ENCODE measurements at places on chromosomes 5 and 9.

DNA sequence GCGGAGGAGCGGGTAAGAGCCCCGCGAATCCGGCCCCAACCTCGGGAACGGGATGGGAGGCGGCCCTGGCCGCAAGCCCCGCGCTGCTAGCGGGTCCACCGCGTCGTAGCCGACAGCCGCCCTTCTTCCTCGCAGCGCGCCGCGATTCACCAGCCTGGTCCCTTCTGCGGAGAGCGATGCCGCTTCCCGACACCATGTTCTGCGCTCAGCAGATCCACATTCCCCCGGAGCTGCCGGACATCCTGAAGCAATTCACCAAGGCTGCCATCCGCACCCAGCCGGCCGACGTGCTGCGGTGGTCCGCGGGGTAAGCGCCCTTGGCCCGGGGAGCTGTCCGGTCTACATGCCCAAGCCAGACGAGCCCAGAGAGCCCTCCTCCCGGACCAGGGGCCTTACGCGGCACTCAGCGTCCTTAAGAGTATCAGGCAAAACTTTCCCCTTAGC lies 335 bp downstream of the ROPN1L start:
- no peak for DNase-seq

- peak; percentile 89 for DNase-seq
Observed at GRCh38 chr9:128361986-128362646, 9.1 kb upstream of the URM1 start.

DNA sequence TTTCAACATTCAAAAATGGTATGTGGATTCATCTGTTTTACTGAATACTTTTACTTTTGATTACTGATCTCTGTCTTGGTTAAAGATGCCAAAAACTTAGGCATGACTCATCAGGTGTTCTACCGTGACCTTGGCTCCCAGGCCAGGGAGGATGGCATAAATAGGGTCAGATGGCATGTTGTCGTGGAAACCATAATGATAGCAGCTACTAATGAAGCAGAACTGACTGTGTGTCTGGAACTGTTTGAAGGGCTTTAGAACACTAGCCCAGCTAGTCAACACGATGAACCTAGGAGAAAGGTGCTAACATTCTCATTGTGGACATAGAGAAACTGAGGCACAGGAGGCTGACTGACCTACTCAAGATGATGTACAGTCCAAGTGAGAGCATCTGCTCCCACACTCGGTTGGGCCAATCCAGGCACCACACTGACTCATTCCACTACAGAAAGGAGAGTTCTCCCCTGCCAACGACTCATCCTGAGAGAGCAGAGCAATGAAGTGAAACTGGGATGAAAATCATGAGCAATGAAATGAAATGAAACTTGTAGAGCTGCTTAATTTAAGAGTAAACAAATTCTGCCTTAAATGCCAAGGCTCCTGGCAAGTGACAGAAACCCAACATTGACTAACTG lies 116.0 kb downstream of the TENT4A start:
- DNase-seq, result no peak

DNA sequence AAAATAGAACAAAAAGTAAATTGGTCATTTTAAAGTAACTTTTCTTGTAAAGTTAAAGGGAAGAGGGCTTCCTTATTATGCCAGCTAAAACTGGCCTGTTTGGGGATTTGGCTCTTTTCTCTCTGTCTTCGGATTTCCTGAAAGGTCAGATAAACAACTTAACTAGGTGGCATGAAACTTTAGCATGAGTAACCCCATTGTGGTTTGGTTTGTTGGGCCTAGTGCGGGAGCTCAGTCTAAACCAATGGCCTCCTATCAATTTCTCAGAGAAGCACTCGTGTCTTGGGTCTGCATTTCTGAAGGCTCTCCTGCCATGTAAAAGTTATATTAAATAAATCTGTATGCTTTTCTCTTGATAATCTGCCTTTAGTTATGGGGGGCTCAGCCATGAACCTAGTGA lies 48.5 kb upstream of the ANKH start:
- no peak for DNase-seq

DNA sequence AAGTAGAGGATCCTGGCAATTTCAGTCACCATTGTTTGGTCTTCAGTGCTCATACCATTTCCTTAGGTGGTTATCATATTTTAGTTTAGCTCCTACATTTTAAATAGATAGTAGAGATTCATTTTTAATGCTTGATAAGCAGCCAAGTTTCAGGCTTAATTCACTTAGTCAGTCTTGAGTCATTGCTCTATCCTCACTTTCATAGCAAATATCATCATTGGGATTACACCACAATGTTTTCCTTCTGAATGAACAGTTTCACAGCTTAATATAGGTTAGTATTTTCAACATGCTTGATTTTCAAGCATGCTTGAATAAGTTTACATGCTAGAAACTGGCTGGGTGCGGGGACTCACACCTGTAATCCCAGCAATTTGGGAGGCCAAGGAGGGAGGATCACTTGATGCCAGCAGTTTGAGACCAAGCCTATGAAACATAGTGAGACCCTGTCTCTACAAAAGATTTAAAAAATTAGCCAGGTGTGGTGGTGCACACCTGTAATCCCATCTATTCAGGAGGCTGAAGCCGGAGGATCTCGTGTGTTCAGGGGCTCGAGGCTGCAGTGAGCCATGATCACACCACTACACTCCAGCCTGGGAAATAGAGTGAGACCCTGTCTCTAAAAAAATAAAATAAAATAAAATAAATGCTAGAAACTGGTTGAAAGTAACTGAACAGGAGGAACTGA lies 339.9 kb downstream of the ADGRV1 start:
- no peak for DNase-seq

DNA sequence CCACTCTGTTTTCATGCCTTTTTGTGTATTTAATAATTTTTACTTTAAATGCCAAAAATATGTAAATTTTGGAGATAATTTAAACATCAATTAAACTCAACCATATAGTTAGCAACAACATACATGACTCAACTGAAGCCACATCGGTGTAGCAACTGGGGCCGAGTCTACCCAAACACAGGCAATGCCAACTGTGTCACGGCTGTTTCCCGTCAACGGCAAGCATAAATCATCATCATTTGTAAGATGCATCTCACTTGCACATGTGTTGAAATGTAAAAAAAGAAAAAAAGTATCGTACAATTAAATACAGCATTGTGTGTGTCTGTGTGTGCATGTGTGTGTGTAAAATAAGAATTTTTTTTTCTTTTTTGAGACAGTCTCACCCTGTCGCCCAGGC lies 160.1 kb upstream of the TAS2R1 start:
- no peak for DNase-seq

DNA sequence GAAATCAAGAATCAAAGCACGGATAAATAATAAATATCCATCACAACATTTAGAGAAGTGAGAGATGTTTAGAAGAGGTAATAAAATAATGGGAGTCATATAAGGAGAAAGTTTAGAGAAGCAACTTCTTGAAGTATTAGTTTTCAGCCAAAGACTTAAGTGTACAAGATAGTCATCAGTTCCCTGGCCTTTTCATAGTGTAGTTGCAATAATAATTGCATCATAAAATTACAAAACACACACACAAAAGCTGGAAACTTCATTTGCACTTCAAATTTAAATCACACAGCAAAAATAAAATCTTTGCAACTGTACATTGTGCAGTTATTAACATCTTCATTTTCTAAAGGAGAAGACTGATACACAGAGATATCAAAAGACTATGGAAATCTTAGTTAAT lies 319.1 kb upstream of the RGMB start:
- no peak for DNase-seq

DNA sequence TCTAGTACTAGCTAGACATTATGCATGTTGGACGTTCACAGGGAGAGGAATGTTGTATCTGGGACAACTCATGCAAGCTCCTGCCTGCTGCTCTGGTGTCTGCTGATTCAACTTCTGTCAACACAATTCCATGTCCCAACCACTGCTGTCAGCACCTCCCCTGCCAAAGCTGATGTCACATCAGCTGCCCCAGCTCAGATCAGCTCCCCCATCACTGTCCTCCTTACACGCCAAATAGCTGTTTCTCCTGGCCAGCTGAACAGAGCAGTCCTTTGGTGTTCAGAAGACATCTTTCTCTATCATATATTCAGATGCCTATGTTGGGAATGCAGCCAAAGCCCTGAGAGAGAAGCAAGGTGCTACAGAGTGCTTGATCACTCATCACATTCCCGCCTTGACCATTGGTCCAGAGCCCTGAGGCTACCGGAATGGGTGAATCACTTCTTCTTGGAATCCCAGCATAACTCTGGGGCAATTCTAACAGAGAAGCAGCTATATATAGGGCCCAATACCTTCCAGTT lies 223.3 kb downstream of the SEC61B start:
- no peak for DNase-seq

- DNase-seq, result no peak
Observed at GRCh38 chr9:108269371-108269770, 586.4 kb downstream of the ACTL7B start.

DNA sequence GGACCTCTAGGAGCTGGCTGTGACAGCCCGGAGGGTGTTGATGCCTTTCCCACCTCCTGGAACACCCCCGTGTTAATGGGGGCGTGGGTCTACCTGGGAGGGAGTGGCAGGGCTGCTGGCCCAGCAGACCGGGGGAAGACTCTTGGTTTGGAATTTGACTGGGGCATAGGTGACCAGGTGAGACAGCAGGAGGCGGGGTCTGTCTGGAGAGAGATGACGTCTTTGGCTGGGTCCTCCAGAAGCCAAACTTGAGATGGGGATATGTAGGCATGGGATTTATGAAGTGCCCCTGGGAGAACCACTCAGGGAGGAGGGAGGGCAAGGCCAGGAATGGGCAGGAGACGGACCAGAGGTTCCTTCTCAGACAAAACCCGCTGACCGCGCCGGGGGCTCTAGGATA lies 42.6 kb downstream of the NEK6 start:
- DNase-seq, result no peak

DNA sequence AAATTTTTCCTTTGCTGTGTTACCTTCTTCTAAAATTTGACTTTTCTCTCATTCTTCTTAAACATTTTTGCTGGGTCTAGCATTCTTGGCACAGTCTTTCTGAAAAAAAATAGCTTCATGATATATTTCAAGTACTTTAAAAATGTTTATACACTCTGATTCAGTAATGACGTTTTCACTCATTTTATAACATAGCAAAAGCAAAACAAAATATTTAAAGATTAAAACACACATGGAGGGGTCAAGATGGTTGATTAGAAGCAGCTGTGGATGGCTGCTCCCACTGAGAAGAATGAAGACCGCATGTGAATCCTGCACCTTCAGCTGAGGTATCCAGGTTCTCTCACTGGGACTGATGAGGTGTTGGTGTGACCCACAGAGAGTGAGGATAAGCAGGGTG lies 188.2 kb downstream of the SGCD start:
- DNase-seq, result no peak

GRCh38 chr5:74167206-74167929 lies 473.2 kb downstream of the ENC1 start:
- no peak for DNase-seq

DNA sequence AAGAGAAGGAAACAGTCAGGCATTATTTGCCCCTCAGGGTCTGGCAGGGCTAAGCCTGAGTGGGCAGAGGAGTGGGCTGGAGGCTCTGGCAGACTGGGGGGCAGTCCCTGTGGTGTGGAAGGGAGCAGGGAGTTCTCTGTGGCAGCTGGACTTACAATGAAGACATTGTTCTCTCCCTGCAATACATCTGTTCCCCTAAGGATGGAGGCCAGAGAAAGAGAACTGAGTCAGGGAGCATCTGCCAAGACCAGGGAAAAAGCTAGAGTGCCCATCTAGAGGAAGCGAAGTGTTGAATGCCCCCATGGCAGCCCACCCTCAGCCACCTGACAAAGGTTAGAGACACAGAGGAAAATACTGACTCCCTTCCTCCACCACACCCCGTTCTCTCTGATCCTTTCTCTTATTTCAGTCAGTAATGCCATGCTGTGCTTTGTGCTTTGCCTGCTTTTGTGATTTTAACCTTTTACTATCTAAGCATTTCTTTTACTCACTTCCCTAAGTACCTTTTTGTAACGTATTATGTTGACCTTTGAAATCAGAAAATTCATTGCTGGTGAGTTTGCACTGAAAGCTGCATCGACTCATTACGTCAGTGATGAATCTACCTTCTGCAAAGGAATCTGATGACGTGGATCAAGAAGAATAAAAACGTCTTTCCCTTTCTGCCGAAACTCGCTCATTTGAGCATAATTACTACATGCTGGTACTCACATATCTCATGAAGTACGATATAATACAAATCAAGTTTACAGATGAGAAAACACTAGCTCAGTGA lies 76.0 kb downstream of the ACTL7B start:
- peak; percentile 69 for DNase-seq

DNA sequence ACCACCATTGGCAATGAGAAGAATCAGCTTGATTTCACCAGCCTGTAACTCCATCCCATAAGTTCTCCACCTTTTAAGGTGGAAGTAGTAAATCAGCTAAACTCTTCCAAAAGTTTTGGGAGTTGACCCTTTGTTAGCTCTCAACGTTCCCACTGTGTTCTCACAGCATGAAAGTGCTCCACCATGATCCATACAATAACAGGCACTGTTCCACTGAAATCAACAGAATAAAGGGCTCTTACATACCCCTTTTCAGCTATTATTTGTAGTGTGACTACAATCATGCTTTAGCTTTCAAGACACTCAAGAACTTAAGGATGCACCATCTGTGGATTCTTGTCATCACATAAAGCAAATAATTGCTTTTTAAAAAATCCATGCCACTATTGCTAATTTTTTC lies 81.6 kb downstream of the PPP2R2B start:
- no peak for DNase-seq

DNA sequence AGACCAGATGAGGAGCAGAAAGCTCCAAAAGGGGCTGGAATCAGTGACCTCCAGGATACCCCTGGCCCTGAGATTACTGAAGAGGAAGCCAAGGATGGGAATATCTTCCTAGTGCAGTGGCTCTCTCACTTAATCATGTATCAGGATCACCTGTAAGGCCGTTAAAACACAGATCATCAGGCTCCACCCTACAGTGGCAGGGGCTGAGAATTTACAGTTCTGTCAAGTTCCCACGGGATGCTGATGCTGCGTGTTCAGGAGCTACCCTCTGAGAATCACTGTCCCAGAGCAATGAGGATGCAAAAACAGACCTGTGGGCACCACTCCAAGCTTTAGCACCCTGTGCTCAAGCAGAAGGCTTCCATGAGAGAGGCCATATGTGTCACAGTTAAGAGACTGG lies 291.9 kb downstream of the ASTN2 start:
- no peak for DNase-seq

DNA sequence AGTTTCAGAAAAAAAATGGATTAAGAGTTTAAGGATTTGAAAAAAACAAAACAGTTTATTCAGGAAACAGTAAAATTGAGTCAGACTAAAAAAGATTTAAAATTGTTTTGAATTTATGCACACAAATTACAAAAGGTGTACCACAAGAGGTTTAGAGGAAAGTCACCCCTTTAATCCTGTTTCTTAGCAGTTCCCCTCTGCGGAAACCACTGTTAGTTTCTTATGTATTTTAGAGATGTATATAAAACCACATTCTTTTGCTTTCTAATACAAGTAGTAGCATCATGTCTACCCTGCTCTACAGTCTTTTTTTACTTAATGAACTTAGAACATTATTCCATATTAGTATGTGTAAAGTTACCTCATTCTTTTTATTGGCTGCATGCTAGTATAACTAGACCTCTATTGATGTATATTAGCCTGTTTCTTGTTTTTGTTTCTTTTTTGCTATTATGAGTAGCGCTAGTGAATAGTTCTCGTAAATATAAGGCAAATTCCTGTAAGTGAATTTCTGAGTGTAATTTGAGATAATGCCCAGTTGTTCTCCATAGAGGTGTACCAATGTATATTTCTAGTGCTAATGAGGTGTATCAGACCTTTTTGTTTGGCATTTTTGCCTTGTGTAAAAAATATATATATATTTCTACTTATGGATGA lies 20.0 kb downstream of the GPBP1 start:
- DNase-seq, result no peak

- DNase-seq, result no peak
Observed at GRCh38 chr5:150000990-150001659, 586 bp downstream of the HMGXB3 start.
